ENCODE measurements at places on chromosomes 6 and 20.

GRCh38 chr6:11011787-11012234 is 32.3 kb downstream of the ELOVL2 start:
- DNase-seq: no peak

GRCh38 chr6:165762125-165762524 is 99.1 kb upstream of the PDE10A start:
- DNase-seq: no peak

GRCh38 chr6:35668744-35669450 is 19.8 kb downstream of the FKBP5 start:
- peak; percentile 77 for DNase-seq

- peak; percentile 82 for DNase-seq
Observed at GRCh38 chr6:36735110-36736071, 37.8 kb downstream of the RAB44 start.

DNA sequence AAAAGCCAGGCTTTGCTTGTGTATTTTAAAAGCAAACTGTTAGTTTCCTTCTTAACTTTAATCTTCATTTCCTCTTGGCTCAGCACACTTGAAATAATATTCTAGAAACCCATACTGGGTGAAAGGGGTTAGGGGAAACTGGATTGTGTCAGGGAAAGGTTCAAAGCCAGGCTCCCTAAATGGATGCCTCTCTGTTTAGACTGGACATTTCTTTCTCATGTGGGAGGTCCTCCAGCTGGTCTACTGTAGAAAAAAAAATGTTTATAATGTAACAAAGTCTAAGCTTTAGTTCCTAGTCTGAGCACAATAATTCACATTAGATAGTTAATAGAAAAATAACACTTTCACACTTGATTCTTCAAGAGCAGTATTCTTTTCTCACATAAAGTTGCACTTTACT is 89.0 kb upstream of the AKIRIN2 start:
- no peak for DNase-seq

DNA sequence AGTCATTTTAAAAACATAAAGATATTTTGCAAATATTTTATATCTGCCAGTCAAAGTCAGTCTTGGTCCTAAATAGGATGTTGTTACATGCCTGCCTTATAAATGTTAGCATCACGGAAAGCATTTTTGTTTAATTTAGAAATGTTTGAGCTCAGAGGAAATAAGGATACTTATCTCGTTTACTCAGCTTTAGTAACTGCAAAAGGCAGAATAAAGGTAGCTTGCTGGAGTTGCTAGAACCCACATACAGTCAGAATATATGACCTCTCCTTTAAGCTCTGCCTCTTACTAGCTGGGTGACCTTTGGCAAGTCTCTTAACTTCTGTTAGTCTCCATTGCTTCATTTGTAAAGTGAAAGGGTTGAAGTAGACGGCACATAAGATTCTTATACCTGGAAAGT is 867.3 kb downstream of the KIF16B start:
- no peak for DNase-seq

- DNase-seq: peak; percentile 13
Observed at GRCh38 chr6:79028641-79029314, 49.3 kb downstream of the PHIP start.

- DNase-seq: no peak
Observed at GRCh38 chr6:30826961-30827342, 57.4 kb upstream of the DDR1 start.

- peak; percentile 39 for DNase-seq
Observed at GRCh38 chr20:57682184-57683101, 27.4 kb downstream of the PMEPA1 start.

- no peak for DNase-seq
Observed at GRCh38 chr6:52103623-52104022, 16.2 kb upstream of the PKHD1 start.

- peak; percentile 4 for DNase-seq
Observed at GRCh38 chr20:14384416-14385175, 47.2 kb upstream of the FLRT3 start.

DNA sequence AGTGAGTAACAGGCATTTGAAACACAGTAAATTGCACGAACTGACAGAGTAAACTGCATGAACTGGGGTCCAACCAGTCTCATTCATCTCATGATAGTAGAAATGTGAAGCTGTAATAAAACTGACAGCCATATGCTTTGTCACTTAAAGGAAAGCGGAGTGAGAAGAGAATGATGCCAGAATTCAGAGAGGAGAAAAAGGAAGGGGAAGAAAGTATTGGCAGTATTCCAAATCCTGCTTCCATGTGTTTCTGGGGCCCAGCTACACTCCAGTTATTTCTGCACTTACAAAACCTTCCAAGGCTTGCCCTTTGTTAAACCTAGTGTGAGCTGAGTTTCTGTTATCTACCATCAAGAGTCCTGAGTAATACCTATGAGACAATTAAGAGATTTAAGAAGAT is 17.2 kb downstream of the SNX14 start:
- peak; percentile 6 for DNase-seq

- DNase-seq: no peak
Observed at GRCh38 chr20:4998160-4998651, 3.1 kb downstream of the SLC23A2 start.

DNA sequence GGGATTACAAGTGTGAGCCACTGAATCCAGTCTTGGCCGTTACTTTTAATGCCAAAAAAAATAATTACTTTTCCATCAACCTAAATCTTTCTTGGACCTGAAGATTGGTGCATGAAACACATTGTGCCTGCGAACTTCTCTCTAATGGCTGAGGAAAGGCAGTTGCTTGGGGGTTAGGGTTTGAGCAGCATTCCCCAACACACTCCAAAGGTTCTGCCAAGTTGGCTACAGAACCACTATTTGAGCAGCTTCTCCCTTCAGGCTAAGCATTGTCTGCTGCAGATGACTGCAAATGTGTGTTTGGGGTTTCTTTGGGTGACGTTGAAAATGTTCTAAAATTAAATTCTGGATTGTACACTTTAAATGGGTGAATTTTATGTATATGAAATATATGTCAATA is 6.3 kb upstream of the LBP start:
- DNase-seq: no peak

DNA sequence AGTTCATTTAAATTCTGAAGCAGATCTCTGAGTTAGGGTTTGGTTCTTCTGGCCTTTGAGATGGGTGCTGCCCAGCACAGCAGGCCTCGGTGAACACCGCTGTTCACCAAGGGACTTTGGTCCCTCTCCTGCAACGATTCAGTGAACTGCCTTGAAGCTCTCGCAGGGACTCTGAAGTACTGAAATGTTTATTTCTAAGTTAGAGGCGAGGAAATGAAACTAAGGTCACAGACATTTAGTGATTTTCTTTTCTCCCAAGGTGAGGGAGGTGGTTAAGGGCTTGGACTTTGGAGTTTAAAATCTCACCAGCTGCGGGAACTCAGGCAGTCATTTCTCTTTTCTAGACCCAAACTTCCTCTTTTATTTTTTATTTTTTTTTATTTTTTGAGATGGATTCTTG is 26.2 kb downstream of the E2F3 start:
- no peak for DNase-seq

- no peak for DNase-seq
Observed at GRCh38 chr6:4932228-4932903, 71.5 kb downstream of the RPP40 start.

GRCh38 chr20:35015863-35016193 is 60.2 kb downstream of the MYH7B start:
- DNase-seq: no peak

DNA sequence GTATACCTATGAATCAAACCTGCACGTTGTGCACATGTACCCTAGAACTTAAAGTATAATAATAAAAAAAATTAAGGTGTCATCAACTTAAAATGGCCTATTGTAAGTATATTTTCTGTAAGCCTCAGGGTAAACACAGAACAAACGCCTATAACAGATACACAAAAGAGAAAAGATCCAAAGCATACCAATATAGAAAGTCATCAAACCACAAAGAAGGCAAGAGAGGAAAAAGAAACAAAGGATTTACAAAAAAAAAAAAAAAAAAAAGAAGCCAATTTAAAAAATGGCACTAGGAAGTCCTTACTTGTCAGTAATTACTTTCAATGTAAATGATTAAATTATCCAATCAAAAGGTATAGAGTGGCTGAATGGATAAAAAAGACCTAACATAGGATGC is 24.6 kb upstream of the ASF1A start:
- peak; percentile 28 for DNase-seq

DNA sequence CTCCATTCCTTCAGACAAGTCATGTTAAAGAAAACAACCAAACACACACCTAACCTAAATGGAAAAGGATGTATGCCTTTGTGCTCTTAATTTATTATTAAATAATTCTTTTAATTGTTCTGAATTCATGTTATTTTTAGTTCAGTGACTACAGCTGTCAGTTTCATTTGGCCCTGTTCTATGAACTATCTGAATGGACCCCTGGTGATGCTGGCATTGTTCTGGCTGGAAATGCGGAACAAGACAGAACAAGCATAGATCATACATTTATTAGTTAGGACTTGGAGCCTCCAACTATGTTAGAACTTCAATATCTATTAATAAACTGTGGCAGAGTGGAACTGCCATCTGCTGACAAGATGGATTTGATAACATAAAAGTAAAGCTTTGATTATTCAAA is 5.7 kb downstream of the MAP3K7 start:
- no peak for DNase-seq

GRCh38 chr20:7716286-7716972 is 223.8 kb downstream of the HAO1 start:
- DNase-seq: no peak

DNA sequence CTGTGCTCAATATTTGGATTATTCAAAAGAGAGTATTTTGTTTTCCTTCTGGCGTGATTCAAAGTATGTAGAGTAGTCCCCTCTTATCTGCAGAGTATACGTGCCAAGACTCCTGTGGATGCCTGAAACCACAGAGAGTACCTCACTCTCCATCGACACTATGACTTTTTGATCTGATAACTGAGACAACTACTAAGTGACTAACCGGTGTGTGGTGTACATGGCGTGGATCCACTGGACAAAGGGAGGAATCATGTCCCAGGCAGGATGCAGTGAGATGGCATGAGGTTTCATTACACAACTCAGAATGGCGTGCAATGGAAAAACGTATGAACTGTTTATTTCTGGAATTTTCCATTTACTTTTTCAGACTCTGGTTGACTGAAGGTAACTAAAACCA is 112.2 kb upstream of the PDE7B start:
- DNase-seq: peak; percentile 54

GRCh38 chr6:138415125-138415524 is 11.1 kb downstream of the HEBP2 start:
- DNase-seq: no peak

- peak; percentile 55 for DNase-seq
Observed at GRCh38 chr6:142850679-142851423, 94.1 kb downstream of the HIVEP2 start.

DNA sequence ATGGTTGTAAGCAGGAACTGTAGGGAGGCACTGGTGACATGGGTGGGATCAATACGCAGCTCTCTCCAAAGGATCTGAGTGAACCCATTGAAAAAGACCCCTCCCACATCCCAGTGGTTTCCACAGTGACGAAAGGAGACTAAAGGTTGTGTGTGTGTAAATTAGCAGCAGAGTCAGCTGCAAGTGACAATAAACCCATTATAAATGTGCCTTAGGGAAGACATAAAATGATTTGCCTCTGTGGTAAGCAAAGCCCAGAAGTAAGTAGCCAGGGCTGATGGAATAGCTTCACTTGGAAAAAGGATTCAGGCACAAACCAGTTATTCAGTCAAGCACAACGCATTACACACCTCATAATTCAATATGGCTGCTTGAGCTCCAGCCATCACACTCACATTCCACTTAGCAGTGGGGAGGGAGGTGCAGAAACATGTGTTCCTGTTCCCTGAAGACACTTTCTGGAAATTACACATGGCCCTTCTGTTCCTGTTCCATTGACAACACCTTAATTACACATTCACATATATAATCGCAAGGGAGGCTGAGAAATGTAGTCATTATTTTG is 231.4 kb downstream of the PREX1 start:
- DNase-seq: no peak

DNA sequence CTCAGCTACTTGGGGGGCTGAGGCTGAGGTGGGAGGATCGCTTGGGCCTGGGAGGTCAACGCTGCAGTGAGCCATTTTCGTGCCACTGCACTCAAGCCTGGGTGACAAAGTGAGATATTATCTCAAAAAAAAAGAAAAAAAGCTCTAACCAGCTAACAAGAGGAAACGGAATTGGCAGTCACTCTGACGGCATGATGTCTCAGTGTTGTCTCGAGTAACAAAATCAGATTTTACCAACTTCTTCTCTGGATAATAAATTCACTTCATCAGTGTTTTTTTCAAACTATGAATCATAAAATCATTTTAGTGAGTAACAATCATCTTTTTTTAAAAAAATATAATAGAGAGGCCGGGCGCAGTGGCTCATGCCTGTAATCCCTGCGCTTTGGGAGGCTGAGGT is 12.6 kb downstream of the KIF16B start:
- DNase-seq: no peak

DNA sequence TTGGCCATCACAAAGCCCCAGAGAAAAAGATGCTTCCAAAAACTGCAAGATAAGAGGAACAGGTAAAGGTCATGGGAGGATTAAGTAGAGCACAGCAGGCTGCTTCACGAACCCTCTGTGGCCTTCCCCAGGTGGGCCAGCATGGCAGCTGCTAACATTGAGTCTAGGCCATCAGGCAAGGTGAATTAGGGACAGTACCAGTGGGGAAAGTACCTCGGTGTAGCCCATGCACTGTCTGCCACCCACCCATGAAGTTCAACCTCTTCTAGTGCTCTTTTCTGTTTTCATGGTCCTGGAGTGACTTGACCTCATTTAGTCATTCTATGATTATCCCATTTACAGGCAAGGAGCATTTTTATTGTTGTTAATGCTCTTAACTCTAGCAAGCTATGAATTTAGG is 108.6 kb upstream of the DUSP22 start:
- no peak for DNase-seq

GRCh38 chr6:91653895-91654294 is 1067.0 kb upstream of the MAP3K7 start:
- DNase-seq: no peak

GRCh38 chr6:22435151-22435550 is 134.2 kb upstream of the HDGFL1 start:
- DNase-seq: no peak

- DNase-seq: no peak
Observed at GRCh38 chr20:50674138-50674825, 17.1 kb downstream of the RIPOR3 start.

- no peak for DNase-seq
Observed at GRCh38 chr20:353166-353565, 6.3 kb downstream of the NRSN2 start.

- no peak for DNase-seq
Observed at GRCh38 chr6:38136547-38136946, 317.0 kb downstream of the ZFAND3 start.

GRCh38 chr6:127608554-127609270 is 31.7 kb downstream of the C6orf58 start:
- DNase-seq: no peak
